GM12891 (cell line): ENCODE measurements at places on chromosomes 16 and 17.

GRCh38 chr16:3019594-3020246, 448 bp upstream of the TNFRSF12A start:
- DNase-seq, result no peak

DNA sequence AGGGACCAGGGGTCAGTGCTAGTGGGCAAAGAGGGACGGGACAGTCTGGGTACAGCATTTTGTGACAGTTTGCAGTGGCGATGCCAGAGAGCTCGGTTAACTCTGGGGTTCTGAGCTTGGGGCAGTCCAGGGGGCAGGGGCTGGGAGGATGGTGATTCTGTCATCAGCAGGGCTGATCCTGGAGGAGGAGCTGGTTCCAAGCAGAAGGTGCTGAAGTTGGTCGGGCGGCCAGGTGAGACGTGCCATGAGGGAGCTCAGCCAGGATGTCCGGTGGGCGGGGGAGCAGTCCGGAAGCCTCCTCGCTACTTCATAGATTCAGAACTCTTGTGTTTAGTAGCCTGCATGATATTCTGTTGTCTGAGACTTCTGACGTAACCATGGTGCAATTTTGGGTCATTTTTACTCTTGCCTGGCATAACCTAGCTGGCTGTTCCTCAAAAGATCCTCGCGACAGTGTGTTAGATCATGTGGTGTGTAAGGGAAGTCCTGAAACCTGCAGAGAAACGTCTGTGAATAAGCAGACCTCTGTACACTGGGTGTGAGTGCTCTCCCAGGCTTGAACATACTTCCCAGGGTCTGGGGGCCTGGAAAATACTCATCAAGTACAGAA, 122.0 kb downstream of the CLEC16A start:
- DNase-seq, result no peak

GRCh38 chr16:12027558-12028287, 51.2 kb downstream of the SNX29 start:
- DNase-seq, result no peak

GRCh38 chr17:34645594-34645993, 66.2 kb downstream of the TMEM132E start:
- no peak for DNase-seq

- DNase-seq, result peak; percentile 78
These were observed 1.3 kb downstream of the TIMP2 start for GRCh38 chr17:78923660-78924453.

GRCh38 chr17:15311996-15312395, 29.4 kb downstream of the TEKT3 start:
- DNase-seq, result no peak

DNA sequence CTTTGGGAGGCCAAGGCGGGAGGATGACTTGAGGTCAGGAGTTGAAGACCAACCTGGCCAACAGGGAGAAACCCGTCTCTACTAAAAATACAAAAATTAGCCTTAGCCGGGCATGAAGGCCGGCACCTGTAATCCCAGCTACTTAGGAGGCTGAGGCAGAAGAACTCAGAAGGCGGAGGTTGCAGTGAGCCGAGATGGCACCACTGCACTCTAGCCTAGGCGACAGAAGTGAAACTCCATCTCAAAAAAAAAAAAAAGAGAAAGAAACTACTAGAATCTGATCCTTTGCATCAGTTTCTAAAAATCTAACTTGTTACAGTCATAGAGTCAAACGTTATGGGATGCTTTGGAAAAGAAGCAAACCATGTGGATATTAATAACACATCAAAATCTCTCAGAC, 1.6 kb upstream of the PECAM1 start:
- no peak for DNase-seq

- no peak for DNase-seq
These were observed 104.0 kb upstream of the CDH5 start for GRCh38 chr16:66262253-66263167.

DNA sequence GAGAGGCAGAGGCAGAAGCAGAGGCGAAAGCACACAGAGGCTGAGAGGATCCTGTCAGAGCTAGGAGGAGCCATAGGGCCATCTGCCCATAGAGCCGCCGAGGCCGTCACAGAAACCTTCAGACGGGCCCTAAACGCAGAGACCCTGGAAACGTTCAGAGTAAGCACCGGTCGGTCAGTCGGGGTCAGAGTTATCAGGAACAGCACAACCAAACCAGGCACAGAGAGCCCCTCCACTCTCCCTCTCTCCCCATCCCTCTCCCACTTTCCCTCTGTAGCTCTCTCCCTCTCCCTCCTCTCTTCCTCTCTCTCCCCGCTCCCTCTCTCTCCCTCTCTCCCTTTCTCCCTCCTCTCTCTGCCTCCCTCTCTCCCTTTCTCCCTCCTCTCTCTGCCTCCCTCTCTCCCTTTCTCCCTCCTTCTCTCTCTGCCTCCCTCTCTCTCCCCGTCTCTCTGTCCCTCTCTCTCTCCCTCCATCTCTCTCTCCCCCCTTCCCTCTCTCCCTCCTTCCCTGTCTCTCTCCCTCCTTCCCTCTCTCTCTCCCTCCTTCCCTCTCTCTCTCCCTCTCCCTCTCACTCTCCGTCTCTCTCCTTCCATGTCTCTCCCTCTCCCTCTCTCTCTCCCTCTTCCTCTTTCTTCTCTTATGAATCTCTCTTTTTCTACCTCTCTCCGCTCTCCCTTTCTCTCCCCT, 138.9 kb downstream of the C16orf95 start:
- no peak for DNase-seq

DNA sequence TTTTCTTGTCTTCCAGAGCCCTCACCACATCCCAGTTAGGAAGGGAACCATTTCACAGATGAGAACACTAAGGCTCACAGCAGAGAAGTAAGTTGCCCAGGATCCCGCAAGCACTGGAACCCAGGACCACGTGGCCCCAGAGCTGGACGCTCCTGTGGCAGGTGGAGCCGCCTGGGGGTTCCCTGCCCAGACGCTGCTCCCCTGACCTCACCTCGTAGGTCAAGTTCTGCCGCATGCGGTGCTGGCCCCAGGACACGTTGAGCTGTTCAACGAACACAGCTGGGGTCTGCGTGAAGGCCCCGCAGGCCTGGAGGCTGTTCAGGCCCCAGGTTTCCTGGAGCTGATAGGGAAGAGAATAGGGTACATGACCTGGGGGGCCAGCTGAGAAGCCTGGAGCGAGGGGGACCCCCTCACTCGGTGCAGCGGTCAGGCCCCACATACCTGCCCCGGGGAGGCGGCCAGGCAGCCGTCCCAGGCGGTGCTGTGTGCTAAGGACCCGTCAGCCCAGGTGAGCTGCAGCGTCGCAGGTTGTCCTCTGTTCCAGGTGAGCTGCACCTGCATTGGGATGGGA, 54.1 kb downstream of the RMI2 start:
- DNase-seq, result no peak

GRCh38 chr16:48318630-48319029, 66.6 kb downstream of the SIAH1 start:
- DNase-seq, result no peak

GRCh38 chr17:28948873-28949184, 2.5 kb downstream of the PHF12 start:
- no peak for DNase-seq

- DNase-seq, result no peak
These were observed at the start of gene LPCAT2 for GRCh38 chr16:55508941-55509931. TSS of gene LPCAT2 (plus strand) at chr16:55509072. CDS start at chr16:55509182, 110 bp downstream.

DNA sequence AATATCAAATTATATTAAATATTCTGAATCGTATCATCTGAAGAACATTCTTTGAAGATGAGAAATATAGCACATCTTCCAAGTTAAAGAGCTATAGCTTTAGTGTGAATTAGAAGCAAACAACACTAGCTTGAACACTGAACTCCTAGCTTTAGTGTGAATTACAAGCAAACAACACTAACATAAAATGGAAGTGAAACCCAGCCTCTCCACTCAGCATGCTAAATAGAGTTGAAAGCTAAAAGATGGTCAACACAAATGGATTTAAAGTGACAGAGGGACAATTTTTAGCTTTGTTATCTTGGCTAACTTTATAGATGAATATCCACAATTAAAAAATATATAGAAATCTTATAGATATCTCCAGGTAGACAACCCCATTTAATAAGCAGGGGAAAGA, 4.5 kb upstream of the KIF2B start:
- DNase-seq, result no peak

DNA sequence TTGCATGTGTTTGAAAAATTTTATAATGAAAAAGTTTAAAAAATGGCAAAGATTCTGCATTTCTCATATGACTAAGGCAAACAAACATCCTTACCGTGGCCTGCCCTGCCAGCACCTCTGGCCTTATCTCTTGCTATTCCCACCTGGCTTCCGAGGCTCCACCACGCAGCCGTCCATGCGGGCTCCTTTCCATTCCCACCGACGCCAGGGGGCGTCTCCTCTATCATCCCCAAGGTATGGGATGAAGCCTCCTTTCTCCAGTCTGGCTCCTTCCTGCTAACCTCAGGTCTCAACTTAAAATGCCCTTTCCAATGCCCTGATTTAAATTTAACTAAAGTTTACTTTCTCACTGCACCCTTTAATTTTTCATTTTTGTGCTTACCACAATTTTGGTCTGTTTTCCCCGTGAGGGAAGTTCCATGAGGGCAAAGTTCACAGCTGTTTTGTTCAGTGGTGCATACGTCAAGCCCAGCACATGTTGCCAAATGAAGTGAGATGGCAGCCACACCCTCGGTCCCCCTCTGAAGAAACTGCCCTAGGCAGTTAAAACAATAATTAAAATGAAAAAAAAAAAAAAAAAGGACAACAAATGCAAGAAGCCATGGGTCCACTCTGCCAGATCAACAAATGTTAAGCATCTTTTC, 13.3 kb upstream of the SDK2 start:
- DNase-seq, result no peak

DNA sequence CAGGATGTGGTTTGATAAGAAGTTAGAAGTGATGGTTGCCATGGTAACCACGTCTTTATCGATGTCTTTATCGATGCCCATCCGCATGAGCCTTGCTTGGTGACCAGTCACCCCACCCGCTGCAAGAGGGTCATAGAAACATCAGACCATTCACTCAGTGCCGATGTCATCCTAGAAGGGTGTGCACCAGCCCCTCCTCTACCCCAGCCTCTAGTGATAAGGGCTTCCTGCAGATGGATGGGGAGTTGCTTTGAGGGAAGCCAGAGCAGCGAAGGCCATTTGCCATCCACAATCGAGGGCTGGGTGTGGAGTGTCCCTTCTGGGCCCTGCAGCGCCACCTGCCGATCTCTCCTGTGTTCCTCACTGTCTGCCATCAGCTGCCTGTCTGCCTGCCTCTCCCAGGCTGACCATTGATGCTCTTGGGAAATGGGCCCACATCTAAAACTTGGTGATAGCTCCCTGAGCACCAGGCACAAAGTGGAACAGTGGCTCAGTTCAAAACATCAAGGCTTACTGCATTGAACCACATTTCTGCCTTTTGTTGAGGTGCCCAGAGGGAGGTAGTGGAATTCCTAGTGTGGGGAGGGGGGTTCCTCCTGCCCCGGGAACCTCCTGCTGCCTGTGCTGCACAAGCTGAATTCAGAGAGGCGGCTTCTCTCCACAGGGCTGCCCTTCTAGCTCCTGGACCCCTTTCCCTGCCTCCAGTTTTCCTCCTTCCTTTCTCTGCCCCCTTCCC, 8.9 kb downstream of the CALB2 start:
- peak; percentile 53 for DNase-seq

DNA sequence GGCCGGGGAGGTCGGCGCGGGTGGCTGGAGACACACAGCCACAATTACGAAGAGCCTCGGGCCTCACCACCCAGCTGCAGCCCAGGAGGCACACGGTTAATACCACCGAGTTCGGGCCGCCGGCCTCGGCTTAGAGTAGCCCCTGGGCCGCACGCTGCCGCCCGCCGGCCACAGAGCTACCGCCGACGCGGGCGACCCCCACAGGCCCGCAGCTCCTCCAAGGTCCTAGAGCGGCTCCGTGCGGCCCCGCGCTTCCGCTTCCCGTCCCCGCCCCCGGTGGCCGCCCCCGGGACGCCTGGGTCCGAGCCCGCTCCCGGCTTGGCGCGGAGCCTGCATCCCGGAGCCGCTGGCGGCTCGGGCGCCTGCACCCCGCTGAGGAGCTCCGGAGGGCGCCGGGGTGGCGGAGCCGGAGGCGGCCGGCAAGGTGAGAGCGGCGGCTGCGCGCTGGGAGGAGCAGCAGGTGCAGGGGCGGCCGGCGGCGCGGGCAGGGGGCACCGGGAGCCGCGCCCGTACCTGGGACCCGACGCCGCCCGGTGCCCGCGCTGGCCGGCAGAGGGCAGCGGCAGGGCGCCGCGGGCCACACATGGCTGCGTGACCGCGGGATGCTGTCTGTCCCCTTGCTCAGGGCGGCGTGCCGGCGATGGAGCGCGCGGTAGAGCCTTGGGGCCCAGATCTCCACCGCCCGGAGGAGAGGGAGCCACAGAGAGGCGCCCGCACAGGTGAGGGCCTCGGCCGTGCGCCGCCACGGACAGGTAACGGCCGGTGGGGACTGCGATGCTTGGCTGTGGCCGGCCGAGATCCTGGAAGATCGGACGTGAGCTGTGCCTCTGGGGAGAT, at the start of gene ZNF48:
Gene ZNF48, plus strand, starts transcription at position 266 of the 837 bp plus-strand sequence. Its CDS starts 375 bp downstream, at position 641.
- DNase-seq, result peak; percentile 83

GRCh38 chr16:55077266-55077665, 146.6 kb downstream of the IRX5 start:
- DNase-seq, result no peak

DNA sequence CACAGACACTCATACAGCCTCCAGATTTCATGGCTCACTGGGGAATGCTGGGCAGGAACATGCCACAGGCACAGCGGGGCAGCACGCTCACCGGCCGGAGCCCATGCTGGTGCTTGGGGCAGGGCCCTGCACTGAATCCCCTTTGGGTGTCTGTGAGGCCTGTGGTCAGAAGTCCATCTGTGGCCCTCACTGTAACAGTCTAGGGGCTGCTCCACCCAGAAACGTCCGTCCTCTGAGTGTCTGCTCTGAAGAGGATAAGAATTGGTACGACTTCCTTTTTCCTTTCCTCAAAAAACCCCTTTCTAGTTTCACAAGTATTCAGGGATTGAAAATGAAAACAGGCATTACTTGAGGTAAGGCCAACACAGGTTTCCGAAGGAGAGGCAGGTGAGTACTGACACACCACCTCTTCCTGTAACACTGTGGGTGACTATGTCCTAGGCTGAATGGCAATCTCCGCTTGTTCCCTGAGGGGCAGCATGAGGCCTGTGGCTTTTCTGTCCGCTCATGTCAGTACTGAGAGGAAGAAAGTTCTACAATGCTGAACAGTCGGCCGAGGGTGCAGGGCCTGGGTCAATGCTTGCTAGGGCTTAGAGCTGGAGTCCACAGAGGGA, 42.5 kb downstream of the TMEM11 start:
- DNase-seq, result peak; percentile 65

GRCh38 chr16:22874394-22874793, 60.4 kb downstream of the HS3ST2 start:
- DNase-seq, result no peak
